ENCODE measurements at places on chromosomes 2 and 18.

- no peak for DNase-seq
These were observed 43.4 kb upstream of the IGFBP2 start for GRCh38 chr2:216589791-216590190.

- no peak for DNase-seq
These were observed 650 bp downstream of the ACKR3 start for GRCh38 chr2:236570081-236570868.

DNA sequence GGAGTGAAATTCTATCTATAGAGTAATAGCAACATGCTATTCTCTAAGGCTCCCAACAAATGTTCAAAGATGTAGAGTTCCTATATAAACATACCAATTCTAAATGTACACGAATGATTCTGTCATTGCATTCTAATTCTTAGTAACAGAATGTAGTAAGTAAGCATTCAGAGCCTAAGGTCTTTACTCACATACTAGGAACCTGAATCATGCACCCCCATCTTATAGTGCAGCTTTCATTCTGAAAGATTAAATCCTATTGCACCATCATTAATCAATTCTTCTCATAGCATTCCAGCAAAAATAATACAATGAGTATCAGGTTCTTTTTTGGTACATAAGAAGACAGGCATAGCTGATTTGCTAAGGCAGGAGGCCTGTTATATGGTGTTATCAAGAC, 230.0 kb downstream of the NCKAP5 start:
- no peak for DNase-seq

DNA sequence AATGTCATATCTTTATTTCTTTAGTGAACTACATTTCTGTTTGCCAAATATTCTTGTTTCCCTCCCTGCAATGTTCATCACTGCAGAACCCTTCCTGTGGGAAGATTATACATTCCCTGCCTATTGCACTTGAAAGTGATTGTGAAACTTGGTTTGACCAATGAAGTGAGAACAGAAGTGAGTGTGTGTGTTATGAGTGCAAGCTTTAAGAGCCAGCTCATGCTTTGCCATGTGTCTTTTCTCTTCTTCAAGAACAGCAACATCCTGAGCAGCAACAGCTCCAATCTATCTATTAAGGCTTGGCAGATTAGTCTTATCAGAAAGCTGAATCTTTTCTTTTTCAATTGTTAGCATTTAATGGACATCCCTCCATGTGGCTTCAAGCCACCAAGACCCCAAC, 42.0 kb upstream of the UBE2E3 start:
- no peak for DNase-seq

DNA sequence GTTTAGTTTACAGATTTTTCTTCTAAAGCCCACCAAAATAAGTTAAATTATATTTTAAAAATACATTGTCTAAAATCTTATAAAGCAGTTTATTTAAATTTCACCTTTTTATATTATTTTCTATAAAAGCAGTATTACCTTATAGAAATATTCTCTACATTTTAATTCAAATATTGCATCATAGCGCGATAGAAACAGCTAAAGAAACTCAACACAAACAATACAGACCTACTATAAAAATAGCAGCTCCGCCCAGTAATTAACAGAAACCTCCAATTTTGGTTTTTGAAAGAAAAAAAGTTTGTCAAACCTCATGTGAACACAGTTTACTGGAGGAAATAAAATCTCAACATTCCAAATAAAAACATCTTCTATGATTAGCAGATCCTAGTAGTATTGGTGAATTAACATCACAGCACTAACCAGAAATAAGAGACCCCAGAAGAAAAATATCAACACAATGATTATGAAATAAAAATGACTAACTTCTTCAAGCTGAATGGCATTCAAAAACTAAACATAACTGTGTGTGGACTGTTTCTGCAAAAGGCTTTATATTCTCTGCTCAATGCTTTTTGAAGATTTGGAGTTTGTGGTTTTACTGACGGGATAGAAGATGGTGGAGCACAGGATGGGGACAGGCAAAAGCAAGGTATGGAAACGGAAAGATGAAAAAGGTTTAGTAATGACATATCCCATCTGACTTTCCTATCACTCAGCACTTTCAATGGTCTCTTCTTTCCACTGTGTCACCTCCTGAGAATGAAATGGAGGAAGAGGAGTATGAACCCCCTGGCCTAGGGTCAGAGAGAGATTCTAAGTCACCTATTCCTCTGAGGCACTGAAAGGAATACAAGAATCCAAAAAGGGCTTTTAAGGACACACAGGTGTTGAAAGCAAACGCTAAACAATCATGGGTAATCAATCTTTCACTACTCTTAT, 17.5 kb downstream of the MAP4K3 start:
- DNase-seq = no peak

DNA sequence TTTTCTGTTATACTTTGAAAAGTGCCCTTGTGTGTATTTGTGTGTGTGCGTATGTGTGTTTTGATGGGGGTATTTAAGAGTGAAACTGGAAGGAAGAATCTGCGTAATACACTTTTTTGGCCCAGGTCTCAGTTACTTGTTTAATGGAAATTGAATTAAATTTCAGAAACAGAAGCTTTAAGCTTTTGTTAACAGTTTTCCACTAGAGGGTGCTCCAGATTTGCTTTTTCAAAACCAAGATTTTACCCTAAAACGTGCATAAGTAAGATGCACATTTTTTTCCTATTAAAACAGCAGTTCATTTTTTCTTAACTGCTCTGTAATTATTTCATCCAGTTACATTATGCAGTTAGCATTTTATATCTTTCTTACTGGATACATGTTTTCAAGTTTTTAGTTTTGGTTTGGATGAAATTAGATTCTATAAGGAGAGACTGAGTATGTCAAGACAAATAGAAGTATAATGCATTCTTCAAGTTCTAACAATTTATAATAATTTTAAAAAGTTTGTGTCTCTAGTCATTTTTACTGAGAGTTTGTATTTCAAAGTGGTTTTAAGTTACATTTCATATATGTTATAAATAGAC, 97.2 kb downstream of the PIK3C3 start:
- DNase-seq = no peak

DNA sequence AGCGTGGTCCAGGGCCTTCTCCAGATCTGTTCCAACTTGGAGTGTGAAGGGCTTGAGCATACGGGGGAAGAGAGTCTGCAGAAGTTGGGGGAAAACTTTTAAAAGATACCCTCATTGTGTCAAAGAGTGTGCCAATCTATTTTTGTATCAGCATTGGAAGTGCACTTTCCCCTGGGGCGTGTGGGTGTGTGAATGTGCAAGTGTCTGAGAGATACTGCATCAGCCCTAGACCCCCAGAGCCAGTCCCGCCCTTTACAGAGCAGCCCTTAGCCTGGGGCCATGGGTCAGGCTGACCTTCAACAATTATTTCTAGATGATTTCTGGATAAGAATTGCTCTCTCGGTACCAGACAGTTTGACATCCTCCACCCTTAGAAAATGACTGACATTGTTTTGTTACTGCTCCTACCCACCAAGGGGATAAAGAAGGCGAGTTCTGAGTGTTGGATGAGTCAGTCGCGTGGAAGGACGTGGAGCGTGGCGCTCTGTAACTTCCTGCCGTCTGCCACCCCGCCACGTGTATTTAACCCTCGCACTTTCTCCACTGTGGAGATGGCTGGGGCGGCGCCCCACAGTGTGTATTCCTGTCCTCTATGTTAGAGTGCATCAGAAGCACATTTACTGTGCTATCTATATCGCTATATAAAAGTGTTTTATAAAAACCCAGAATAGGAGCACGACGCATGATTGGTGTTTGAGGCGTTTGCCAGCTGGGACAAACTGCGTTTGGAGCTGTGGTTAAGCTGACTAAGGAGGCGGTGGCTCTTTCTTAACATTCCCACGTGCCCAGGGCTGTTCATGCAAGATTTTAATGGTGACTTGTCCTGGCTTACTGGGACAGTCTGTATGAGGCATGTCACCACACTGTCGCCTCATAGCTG, 122.6 kb downstream of the CABLES1 start:
- DNase-seq = no peak

DNA sequence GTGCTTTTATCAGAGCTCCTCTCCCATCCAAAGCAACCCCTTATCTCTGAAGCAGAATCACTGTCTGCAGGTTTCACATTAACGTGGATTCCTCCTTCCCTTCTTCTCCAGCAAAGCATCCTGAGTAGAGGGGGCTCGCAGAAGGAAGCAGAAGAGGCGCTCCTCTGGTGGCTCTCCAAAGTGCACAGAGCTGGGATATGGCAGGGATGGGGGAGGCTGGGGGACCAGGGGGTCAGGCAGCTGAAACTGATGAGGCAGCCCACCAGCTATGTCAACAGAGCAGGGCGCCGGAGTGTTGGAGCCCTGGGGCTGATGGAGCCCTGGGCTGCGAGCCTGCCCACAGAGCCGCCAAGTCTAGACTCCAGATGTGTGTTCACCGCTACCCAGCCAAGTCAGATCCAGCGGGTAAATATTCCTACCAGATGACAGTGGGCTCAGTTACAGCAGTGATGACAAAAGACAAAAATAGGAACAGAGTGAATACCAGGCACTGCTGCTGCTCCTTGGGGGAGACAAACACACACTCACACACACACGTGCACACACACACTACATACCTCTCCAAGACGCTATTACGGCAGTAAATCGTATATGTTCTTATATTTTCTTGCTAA, 678.3 kb upstream of the ID2 start:
- peak; percentile 12 for DNase-seq

DNA sequence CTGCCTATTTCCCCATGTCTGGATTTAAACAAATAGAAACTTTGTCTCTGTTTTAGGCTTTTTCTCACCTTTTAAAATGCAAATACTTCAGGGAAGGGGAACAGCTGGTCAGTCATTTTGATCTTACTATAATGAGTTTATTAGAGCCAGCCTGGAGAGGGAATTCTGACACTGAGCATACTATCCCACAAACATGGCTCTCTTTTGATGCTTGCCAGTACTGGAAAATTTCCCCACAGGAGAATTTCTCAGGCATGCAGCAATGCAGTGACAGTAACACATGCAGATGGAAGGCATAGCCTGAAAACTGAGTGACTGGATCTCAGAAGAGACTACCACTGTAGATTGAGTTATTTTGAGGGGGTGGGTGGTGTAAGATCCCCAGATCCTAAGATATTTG, 974.3 kb upstream of the CELF4 start:
- no peak for DNase-seq

DNA sequence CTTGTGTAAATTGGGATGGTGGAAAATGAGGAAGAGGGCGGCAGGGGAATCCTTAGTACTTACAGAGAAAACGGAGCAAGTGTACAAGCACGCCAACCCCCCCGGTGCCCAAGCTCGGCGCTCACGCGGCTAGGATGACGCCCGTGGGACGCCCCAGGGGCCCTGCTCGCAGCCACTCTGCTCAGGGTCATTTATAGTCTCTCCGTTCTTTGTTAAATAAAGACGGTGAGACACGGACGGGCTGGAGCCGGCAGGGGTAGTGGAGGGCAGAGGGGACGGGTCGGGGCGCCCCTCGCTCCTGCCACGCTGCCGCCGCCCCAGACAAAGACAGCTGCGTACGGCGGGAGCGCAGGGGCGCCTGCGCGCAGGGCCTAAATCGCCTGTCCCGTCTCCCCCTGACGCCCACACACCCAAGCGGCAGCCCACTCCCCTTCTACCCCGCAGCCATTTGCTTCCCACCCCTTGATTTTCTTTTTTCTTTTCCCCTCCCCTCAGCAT, 37.8 kb downstream of the PCBP1 start:
- peak; percentile 73 for DNase-seq

DNA sequence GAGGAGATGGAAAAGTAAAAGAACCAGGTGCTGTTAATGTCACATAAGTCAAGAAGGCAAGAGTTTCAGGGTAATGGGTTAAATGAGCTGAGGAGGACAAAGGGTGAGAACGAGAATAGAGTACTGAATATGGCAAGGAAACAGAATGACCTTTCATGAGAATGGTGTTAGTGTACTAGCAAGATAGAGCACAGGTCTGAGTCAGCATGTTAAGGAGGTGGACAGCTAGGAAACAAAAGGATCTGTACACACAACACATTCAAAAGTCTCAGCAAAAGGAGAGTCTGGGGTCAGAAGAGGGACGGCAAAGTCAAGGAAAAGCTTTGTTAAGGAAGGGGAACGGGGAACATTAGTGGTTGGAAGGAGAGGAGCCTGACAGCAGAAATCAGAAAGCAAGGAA, 28.9 kb downstream of the LMAN2L start:
- DNase-seq = no peak

GRCh38 chr18:62510789-62511188, 12.0 kb upstream of the ZCCHC2 start:
- no peak for DNase-seq

All from body of pancreas (tissue), 4 donors.